ENCODE measurements at places on chromosomes 6 and 20.

DNA sequence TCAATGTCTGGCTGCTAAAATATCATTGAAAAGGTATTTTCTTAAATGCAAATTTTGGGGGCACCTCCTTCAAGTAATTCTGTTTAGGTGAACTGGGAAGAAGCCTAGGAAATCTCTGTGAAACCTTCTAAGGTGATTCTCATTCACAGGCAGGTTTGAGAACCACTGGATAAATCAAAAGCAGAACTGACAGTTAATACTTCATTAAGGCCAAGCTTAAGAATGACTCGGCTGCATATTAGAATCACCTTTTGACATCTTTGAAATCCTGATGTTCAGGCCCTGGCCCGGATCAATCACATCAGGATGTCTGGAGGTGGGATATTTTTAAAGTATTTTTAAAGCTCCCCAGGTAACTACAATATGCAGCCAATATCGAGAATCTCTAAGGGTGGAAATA lies 50.6 kb downstream of the FKBP1C start:
- DNase-seq = no peak

DNA sequence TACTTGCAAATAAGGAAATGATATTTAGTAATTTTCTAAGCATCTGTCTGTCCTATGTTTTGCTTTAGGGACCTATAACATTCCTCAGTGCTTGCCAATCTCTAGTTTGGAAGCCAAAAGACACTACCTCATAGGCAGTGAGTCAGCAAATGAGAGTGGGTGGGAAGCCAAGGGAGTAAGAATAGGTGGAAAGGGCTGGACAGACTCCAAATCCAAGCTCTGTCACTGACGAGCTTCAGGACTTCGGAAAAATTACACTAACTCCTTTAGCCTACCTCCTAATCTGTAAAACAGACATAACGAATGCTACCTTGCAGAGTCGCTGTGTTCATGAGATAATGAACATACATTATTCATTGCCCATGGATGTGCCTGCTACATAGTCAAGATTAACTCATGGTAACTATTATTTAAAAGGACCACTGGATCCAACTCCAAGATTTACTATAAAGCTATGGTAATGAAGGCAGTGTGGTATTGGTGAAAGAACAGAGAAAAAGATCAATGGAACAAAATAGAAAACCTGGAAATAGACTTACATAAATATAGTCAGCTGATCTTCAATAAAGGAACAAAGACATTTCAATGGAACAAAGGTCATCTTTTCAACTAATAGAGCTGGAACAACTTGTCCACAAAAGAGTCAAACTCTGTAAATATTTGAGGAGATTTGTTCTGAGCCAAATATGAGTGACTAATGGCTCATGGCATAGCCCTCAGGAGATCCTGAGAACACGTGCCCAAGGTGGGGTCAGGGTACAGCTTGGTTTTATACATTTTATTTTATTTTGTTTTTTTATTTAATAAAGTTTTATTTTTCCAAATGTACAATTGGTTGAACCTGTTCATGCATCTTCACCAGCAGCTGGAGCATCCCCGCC lies 64.1 kb downstream of the FAM50B start:
- DNase-seq = no peak

DNA sequence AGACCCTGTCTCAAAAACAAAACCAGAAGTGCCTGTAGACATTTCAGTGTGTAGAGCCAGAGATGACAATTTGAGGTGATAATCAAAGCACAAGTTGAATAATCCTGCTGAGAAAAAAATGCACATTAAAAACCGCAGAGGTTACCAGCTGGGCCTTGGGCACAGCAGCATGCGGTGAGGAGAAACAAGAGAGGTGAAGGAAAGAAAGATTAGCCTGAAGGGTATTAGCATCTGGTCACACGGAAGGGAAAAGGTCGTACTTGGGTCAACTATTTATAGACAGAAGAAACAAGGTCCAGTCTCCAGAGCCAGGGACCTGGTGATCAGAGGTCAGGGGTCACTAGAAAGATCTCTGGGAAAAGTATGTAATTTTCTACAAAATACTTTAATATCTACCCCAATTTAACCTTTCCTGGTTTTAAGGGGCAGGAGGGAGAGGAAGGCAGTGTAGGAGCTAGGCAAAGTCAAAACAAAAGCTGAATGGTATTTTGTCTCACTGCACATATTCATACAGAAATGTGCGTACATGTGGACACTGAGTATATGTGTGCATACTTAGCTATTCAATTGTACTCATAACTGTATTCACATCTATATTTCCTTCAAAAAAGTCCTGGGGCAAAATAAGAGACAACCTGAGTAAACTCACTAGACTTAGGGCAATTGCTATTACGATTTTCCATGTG lies 10.1 kb downstream of the MAP7 start:
- no peak for DNase-seq

GRCh38 chr6:11683871-11684270 lies 94.7 kb downstream of the ADTRP start:
- no peak for DNase-seq

GRCh38 chr6:36929152-36929551 lies 25.4 kb upstream of the PI16 start:
- DNase-seq = no peak

DNA sequence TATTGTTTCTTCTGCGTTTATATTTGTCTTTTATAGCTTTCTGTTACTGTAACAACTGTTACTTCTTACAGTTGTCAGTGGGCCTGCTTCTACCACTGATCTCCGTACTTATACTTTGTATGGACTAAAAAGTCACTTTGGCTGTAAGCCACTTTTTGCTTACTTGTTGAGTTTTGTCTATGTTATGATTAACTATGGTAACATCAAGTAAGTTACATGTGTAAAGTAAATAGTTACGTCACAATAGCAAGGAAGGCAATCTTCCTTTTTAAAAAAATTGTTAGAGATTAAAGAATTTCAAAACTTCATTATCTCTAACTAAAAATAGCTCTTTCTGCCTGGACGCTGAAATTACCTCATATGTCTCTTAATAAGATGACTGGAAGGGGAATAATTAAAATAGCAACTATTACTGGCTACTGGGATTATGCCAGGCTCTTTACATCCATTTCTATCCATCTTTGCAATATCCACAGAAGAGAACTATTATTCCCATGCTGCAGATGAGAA lies 10.9 kb downstream of the TFB1M start:
- DNase-seq = no peak

DNA sequence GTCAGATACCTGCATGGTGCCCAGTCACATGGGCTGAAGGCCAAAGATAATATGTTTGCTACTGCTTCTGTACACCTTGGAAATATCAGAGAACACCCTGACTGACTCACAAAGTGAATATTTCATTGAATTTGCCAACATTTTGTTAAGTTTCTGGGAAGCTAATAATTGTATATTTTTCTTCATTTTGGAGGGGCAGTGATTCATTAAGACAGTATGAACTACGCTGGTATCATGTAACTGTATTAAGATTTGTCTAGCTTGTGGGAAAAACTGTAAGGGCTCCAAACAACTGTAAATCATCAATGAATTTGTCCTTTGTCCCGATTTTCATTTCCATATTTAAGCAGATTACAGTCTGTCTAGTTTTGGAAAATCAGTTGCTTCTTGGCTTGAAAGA lies 102.3 kb upstream of the CCN2 start:
- DNase-seq = no peak

GRCh38 chr6:144416773-144417172 lies 131.6 kb downstream of the UTRN start:
- no peak for DNase-seq

GRCh38 chr6:74534465-74535211 lies 671.2 kb downstream of the COL12A1 start:
- no peak for DNase-seq

DNA sequence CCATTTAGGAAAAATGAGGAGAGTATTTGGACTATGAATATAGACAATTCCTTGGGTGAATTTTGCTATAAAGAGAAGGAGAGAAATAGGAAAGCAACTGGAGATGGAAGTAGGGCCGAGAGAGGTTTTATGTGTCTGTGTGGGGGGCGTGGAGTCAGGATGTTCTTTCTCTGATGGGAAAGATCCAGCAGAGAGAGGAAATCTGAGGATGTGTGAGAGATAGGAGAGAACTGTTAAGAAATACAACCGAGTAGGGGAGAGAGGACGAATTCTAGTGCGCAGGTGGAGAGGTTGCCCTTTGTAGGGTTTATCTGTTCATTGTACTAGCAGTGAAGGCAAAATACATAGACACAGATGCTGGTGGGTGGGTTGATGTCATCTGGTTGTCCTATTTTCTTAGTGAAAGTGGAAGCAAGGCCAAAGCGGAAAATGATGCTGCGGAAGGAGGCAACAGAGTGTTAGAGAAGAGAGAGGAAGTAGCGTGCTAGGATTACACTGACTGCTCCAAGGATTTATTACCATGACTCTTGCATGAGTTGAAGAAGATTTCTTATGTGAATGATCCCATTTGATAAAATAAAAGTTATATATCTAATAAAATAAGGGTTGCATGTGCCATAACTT lies 57.7 kb downstream of the CLVS2 start:
- no peak for DNase-seq

- DNase-seq = no peak
These were observed 17.5 kb downstream of the SLC52A3 start for GRCh38 chr20:750801-751200.

DNA sequence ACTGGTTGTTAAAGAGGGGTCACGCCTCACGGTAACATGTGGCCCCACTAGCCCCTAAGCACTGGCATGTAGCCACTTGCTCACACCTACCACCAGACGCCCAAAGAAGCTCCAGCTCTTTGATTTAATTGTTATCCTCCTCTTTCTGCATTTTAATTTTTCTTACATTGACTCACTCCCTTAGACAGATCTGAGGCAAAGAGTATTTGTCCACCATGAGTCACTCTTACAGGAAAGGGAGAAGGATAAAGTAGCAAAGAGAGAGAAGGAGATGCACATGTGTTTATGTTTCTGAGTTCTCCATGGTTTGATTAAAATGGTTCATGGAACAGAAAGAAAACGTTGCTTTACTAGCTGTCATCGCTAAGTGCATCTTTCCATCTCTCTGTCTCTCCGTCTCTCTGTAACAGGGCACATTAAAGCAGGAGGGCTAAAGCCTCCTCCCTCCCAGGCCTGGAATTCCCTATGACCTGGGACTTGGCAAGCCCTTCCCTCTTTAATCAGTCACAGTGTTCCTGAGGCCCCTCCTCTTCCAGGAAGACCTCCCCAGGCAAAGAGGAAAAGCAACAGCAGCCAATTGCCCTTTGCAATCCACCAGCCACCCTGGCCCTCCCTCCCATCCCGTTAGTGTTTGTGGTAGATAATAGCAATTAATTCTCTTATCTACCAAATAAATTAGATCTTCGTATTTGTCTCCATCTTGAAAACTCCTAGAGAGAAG lies 112.8 kb upstream of the TSHZ2 start:
- DNase-seq = no peak

DNA sequence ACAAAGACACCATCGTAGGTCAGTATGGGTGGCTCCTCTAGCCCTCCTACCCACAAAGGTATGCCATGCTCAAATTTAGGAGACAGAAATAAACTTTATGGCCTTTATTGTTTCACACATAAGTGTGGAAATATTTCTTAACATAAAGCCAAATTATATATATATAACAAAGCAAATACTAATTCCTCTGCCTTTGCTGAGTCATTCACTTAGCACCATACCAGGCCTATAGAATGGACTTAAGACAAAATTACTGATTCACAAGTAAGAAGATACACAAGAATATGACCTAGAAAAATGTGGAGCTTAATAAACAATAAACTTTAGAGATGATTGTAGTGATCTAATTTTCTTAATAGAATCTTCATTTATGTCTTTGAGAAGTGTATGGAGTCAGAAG lies 5.2 kb downstream of the FRK start:
- no peak for DNase-seq

- DNase-seq = no peak
These were observed 92.3 kb downstream of the EDN3 start for GRCh38 chr20:59392736-59393135.

DNA sequence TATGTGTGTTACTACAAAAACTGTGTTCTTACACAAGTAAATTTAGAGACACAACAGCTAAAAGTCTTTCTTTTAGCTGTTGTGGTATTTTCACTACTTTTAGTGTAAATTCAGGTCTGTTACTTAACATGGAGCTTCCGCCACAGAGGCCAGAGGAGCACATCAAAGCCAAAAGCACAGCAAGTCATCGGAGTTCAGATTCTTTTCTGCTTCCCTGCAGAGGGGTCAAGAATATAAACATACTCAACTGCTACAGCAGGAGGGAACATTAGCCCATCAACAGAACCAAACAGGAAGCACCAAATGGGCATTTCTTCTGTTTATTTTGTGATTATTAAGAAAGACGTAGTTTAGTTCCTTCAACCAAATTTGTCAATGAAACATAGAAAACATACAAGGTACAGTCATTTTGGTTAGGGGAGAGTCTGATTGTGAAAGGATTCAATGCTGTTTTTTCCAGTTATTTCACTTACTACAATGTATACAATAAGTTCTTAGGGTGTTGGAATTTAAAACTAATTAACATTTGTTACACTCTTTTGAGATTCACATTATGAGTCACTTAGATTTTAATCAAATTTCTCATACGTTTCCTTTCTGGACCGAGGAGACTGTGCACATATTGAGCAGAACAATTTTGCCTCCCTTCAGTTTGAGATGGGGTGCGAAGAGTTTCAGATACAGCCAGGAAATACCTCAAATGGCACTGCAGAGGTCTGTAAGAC lies 42.8 kb upstream of the DSE start:
- DNase-seq = no peak

GRCh38 chr6:20866036-20866435 lies 331.8 kb downstream of the CDKAL1 start:
- no peak for DNase-seq

GRCh38 chr20:8946036-8946940 lies 122.6 kb upstream of the PLCB4 start:
- DNase-seq = no peak

- DNase-seq = no peak
These were observed 28.8 kb upstream of the TCFL5 start for GRCh38 chr20:62890444-62890843.

DNA sequence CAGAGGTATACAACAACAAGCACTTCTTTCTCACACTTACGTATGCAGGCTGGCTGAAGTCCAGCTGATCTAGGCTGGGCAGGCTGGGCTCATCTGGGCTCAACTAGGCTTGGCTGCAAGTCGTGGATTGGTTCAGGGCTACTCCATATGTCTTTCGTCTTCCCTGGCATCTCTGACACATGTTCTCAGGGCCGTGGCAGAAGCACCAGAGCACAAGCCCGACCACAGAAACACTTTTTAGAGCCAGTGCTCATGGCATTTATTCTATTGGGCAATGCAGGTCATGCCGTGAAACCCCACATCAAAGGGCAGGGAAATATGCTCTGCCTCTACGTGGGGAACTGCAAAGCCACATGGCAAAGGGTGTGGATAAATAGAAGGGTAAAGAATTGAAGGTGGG lies 93.8 kb downstream of the RIN2 start:
- DNase-seq = no peak

- DNase-seq = no peak
These were observed 60.9 kb upstream of the PRL start for GRCh38 chr6:22357724-22358189.
